Posterior cingulate gyrus (tissue), 11 donors: ENCODE measurements at places on chromosomes 1 and 21.

- DNase-seq, result no peak
These were observed 23.8 kb downstream of the CASQ2 start for GRCh38 chr1:115744646-115745275.

GRCh38 chr1:44236490-44237272 is 23.4 kb downstream of the DMAP1 start:
- DNase-seq, result no peak

DNA sequence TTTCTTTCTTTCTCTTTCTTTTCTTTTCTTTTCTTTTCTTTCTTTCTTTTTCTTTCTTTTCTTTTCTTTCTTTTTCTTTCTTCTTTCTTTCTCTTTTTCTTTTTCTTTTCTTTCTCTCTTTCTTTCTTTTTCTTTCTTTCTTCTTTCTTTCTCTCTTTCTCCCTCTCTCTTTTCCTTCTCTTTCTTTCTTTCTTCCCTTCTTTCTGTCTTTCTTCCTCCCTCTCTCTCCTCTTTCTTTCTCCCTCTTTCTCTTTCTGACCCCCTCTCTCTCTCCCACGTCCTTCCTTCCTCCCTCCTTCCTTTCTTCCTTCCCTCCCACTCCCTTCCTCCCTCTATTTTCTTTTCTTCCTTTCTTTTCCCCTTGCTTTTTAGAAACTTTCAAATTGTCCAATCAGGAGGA is 333.6 kb downstream of the PAPPA2 start:
- no peak for DNase-seq

- no peak for DNase-seq
These were observed 35.4 kb upstream of the CITED4 start for GRCh38 chr1:40897513-40897912.

- DNase-seq, result no peak
These were observed 137.0 kb downstream of the RABGAP1L start for GRCh38 chr1:174296309-174296708.

DNA sequence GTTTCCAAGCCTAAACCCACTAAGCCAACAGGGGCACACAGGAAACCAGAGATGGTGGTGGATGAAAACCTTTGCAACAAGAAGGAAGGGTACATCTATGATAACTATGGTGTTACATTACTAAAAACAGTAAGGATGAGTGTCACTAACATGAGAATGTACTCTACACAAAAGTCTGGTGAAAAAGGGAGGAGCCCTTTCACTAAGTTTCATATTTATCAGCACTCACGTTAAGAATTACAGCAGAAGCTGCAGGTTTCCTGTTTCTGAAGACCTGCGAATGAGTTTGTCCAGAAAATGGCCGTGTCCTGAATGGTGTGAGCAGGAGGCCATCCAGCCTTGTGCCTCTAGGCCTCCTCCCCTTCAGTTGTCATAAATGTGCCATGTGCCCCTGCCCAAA is 17.8 kb downstream of the ABCG1 start:
- DNase-seq, result no peak

GRCh38 chr1:223500560-223501425 is 107.6 kb downstream of the CCDC185 start:
- peak; percentile 75 for DNase-seq

- DNase-seq, result no peak
These were observed 49.2 kb upstream of the TEKT2 start for GRCh38 chr1:36034692-36035091.

GRCh38 chr1:60345621-60346020 is 272.1 kb upstream of the C1orf87 start:
- DNase-seq, result no peak

DNA sequence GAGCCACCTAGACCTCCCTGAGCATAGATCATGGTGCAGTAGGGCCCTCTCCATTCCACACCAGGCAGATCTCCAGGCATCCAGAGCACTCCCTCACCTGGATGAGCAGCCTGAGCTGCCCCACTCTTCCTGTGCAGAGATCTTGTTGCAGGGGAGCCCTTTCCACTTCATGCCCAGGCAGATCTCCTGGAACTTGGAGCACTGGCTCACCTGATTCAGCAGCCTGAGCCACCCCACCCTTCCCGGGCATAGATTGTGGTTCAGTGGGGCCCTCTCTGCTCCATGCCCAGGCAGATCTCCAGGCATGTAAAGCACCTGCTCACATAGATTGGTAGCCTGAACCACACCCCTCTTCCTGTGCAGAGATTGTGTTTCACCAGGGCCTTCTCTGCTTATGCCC is 78.0 kb downstream of the SEC16B start:
- no peak for DNase-seq

- no peak for DNase-seq
These were observed 60.6 kb downstream of the RGS2 start for GRCh38 chr1:192869308-192869940.

GRCh38 chr1:220878191-220879075 is 810 bp upstream of the HLX start:
- DNase-seq, result no peak

- peak; percentile 22 for DNase-seq
These were observed 208.9 kb upstream of the POGK start for GRCh38 chr1:166630369-166630768.

DNA sequence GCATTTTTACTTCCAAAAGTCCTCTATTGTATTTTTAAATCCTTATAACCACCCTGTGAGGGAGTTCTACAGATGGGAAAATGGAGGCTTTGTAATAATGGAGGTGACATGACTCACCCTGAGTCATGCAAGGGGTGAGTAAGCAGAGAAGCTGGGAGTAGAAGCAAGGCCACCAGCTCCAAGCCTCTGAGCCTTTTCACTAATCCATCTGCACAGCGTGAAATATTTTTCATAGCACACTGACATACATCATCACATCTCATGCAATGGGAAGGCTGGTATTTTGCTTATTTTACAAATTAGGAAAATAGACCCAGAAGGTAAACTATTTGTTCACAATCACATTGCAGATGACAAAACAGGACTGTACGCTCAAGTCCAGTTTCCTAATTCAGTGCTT is 96.9 kb downstream of the KCNH1 start:
- no peak for DNase-seq

DNA sequence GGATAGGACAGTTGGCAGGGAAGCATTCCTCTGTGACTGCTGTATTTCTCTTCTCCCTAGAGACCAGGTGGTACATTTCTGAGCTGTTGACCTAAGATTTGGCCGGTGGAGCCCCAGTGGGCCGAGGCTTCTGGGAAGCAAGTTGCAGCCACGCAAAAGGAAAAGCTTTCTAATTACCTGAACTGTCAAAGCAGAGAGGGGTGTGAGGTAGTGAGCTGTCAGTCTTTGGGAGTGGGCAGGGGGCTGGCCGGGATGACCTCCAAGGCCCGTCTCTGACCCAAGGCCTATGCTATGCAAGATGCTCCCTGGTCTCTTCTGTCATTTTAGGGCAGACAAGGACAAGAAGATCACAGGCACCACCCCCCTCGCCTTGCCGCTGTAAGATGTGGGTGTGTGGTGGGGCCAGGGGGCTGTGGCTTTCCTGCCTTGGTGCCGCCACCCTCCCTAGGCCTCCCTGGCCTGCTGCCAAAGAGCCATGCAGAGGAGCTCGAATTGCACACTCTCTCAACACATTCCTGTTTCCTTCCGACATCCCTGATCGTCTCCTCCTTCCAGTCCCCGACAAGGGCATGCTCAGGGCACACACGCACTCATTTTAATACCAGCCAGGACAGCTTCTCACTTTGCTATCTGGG is 7.7 kb downstream of the PADI1 start:
- DNase-seq, result peak; percentile 75

GRCh38 chr1:111497592-111497991 is 5.8 kb downstream of the ADORA3 start:
- no peak for DNase-seq

DNA sequence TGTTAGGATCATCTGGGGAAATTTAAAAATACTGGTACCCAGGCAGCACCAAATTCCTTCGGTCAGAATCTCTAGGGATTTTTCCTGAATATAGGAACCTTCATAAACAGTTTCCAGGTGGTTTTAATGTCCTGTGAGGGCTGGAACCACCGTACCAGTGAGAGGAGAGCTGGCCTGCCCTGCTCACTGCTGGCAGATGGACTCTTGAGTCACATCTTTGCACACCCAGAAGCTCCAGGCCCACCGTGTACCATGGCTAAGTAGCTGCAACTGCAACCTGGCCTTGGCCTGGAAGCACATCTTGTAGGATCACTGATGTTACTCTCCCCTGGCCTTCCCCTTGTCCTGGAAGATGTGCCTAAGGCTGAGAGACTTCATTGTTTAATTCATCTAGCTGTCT is 181.5 kb downstream of the DISC1 start:
- no peak for DNase-seq

DNA sequence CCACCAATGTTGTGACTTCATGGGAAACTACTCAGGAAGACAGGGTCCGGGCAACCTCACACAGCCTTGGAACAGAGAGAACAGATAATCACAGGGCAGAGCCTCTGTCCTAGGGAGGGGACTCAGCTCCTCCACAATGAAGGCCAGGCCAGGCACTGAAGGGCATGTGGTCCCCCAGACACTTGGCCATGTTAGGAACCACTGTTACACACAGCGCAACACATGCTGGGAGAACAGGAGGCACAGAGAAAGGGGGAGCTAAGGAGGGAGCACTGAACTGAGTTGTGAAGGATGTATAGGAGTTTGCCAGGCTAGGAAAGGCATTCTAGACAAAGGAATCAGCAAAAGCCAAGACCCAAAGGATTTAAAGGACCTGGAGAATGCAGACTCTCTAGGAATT is 127.6 kb downstream of the DMRTB1 start:
- no peak for DNase-seq

DNA sequence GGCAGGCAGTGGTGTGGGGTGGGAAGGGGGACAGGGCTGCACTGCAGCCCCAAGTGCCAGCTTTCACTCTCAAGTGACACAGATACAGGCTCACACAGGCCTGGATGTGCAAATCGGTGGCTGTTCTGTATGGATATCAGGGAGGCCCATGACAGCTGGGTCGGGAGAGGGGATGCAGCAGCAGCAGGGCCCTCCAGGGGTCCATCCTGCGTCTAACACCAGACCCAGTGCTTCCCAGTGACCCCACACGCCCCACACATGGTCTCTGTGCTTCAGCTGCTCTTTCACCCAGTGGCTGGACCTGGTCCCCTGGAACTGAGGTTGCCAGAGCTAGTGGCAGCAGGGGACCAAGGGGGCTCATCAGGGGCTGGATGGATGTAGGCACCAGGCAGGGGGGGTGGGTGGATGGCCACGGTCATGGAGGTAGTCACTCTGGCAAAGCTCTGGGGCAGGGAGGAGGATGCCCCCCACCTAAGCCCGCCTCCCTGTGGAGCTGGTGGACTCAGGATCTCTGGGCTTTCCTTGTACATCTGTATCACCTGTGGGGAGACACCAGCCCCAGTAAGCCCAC is 13.9 kb downstream of the BTBD19 start:
- DNase-seq, result no peak

DNA sequence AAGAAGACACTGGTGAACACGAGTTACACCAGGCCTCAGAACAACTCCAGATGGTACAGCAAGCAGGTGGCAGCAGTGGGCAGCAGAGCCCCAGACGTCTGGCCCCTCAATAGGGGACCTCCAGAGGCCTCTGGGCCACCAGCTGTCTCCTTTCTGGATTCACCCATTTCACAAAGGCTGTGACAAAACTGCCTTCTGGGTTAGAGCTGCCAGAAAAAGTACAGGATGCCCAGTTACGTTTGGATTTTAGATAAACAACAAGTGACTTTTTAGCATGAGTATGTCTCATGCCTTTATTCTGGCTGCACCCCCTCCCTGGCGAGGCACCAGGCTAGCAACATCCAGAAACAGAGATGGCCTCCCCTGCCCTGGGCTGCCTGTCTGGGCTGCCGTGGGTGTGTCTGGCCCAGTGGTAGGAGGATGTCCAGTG is 30.1 kb downstream of the ITPKB start:
- DNase-seq, result no peak

GRCh38 chr1:52579415-52579814 is 22.8 kb upstream of the GPX7 start:
- no peak for DNase-seq

DNA sequence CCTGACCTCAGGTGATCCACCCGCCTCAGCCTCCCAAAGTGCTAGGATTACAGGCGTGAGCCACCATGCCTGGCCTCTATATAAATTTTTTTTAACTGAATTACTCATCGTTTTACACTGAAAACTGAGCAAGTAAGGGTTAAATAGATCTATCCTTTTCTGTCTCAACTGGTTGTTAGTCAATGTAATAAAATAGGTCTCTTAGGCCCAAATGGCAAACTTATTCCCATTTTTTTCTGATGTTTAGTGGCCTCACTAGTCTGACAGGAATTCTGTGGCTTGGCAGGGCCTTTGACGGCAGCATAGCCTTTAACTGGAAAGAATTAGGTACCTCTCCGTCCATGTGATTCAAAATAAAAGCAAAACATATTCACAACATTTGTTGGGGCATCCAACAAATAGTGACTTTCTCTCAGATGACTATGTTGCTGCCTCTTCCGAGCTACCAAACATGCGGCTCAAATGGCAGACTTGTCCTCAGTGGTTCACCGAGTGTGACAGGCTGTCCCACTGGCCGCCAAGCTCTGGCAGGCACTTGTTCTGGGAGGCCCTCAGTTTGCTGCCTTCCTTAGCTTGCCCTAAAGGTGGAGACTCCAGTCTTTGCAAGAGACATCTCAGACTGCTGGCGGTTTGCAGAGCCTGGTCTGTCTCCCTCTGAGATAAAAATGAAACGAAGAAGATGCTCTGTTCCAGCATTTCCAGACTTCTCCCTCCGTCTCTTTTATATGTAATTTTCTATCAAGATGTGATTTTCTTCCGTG is 17.4 kb downstream of the ATP1A4 start:
- no peak for DNase-seq

DNA sequence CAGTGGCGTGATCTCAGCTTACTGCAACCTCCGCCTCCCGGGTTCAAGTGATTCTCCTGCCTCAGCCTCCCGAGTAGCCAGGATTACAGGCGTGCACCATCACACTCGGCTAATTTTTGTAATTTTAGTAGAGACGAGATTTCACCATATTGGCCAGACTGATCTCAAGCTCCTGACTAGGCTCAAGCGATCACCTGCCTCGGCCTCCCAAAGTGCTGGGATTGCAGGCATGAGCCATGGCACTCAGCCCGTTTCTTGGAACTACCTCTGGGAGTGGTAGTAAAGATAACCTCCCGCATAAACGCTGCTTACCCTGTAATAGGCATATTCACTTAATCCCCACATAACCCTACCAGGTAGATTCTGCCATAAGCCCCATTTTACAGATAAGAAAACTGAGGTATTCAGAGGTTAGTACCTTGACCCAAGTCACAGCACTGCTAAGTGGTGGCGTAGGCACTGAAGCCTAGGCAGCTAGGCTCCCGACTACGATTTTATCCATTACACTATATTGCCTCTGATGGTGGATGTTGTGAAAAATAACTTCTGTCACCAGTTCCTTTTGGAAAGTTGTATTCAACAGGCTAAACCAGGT is 143.8 kb downstream of the SDCCAG8 start:
- DNase-seq, result no peak

- no peak for DNase-seq
These were observed 20.8 kb upstream of the IL10 start for GRCh38 chr1:206792939-206793607.
